ENCODE measurements at places on chromosomes 5 and 9. TPM values are rescaled to one million over a fixed set of nuclear protein-coding genes. Genes with fewer than 3 reads are reported as not detected.

TMEM174 gene
- not detected for total RNA-seq

ASB6 gene
- total RNA-seq: 21.0 TPM

CENPP gene
- total RNA-seq: 4.7 TPM

MZB1 gene
- not detected for total RNA-seq

ANGPTL2 gene
- total RNA-seq: 72.5 TPM

PPP3R2 gene
- total RNA-seq: not detected

ANKRD34B gene
- total RNA-seq: not detected

FGFR4 gene
- total RNA-seq: 1.1 TPM

HTR1A gene
- not detected for total RNA-seq

PCDHB6 gene
- 0.59 TPM for total RNA-seq

PDE6A gene
- under 0.01 TPM for total RNA-seq

PCDHB11 gene
- total RNA-seq: 1.1 TPM

EPB41L4A gene
- total RNA-seq: 0.72 TPM

RNF180 gene
- 12.7 TPM for total RNA-seq

TMEM252 gene
- total RNA-seq: not detected

SLC6A3 gene
- total RNA-seq: not detected

PCDHB13 gene
- 2.1 TPM for total RNA-seq

FBP2 gene
- not detected for total RNA-seq

RPL37 gene
- 385 TPM for total RNA-seq

GTF3C5 gene
- total RNA-seq: 31.8 TPM

GRAMD2B gene
- 89.8 TPM for total RNA-seq

SHROOM1 gene
- 4.7 TPM for total RNA-seq

FAM200C gene
- 5.6 TPM for total RNA-seq

PDZD2 gene
- total RNA-seq: 0.29 TPM

SHC3 gene
- 0.36 TPM for total RNA-seq

NME5 gene
- 5.9 TPM for total RNA-seq

SERF1B gene
- total RNA-seq: 8.3 TPM

BARHL1 gene
- not detected for total RNA-seq

TAF1L gene
- not detected for total RNA-seq

PCDHA1 gene
- total RNA-seq: not detected

GCNT4 gene
- total RNA-seq: 2.7 TPM

Measured in osteoblast (primary cell).